ENCODE measurements at places on chromosomes 7 and 10.
A peak's percentile ranks its signal among the peaks of the same experiment; 100 is the strongest.

- no peak for DNase-seq
These were observed 12.3 kb upstream of the IMPDH1 start for GRCh38 chr7:128422037-128422436.

GRCh38 chr7:100428199-100428966 lies at the start of gene ZCWPW1:
ZCWPW1 (minus strand) TSS chr7:100428703; CDS start chr7:100420649, 8,054 bp downstream.
- DNase-seq: peak; percentile 89

GRCh38 chr7:132564849-132565248 lies 11.4 kb downstream of the PLXNA4 start:
- DNase-seq: no peak

DNA sequence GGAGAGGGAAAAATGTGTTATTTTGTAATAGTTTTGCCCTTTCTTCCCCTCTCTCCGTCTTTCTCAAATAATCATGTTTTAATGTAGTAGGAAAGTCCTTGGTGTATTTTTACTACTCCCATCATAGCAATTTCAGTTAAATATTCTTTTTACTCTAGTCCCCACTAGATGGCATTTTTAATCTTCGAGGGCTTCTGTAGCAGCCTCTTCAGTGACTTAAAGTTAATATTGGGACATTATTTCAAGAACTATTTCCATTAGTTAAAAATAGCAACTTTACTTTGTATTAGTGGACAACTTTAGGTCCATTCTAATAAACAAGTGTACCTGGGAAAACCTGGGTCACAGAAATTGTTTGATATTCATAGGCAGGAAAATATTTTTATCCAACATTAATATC lies 23.0 kb downstream of the EDRF1 start:
- no peak for DNase-seq

- no peak for DNase-seq
These were observed 224.1 kb downstream of the GLI3 start for GRCh38 chr7:42012786-42013360.

DNA sequence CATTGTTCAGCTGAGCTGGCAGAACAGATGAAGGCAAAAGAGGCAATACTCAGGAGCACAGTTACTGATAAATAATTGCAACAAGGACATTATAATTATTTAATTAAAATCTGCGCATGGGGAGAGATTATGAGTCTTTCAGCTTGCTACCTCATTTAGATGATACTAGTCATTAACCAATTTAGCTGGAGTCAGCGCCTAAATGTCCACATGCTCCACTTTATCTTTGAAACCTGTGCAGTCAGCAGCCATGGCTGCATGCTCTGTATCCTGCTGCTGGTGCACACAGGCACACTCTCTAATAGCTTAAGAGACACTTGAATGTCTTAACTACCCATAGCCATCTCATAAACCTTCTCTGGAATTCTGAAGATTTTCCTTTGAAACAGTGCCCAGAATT lies 196.8 kb downstream of the PPP1R3A start:
- DNase-seq: no peak

GRCh38 chr10:11265484-11265883 lies 247.8 kb downstream of the CELF2 start:
- no peak for DNase-seq

DNA sequence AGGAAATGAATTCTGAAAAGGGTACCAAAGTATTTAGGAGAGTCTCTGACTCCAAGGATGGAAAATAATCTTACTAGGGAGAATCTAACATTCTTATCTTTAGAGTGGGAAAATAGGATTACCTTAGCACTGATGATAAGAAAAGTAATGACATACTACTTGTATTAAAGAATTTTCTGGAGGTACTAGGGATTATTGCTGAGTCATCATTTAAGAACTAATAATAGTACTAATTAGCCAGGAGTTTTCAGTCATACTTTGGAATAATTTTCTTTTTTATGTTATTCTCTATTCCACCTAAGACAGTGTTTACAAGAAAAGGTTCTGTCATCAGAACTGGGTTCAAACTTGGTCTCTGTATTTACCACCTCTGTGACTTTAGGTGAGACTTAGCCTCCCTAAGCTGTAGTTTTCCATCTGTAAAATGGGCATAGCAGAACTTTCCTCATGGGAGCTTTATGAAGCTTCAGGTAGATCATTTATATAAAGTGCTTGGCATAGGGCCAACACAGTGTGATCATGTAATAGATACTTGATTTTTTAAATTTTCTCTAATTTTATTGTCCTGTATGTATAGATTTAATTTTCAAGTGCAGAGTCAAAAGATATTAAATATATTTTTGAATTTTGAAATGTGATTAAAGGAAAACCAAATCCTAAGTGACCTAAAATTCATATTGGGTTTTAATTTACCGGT lies 20.4 kb downstream of the ITGB8 start:
- DNase-seq: no peak

GRCh38 chr10:43846187-43846680 lies 197.6 kb upstream of the ZNF32 start:
- DNase-seq: no peak

DNA sequence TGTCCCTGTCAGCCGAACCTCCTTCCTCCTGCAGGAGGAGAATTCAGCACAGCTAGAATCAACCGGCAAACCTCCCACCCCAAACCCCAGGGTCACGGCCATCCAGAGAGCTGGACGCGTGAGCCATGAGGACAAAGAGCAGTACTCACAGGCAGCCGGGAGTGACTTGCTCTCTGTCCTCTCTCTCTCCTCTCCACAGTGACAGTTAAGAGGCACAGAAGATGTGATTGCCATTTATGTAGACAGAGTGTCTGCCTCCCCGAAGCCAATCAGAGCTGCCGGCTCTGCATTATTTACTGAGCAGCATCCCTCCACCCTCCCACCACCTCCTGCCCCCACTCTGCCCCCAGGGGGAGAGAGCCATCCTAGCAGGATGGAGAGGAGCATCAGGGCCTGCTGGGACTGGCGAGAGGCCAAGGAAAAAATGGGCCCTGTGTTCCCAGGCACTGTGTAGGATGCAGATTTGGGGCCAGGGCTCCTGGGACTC lies 4.3 kb downstream of the DDC start:
- DNase-seq: no peak
